ENCODE measurements at places on chromosomes 13 and 19.

DNA sequence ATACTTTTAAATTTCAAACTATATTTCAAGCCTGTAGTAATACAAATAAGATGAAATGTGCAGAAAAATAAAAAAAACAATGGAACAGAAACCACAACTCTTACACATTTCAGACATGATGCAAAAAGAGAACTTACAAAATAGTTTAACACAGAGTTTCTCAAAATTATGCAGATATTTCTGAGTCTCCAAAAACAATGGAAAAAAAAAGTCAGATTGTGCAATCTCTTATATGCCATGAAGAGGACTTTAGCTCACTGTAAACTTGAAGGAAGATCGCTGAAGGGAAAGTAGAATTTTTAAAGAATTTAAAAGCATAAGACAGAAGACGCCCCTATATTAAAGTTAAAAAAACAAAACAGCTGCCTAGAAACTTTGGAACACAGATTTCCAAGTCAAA, 20.4 kb downstream of the ZNF708 start:
- no peak for DNase-seq

DNA sequence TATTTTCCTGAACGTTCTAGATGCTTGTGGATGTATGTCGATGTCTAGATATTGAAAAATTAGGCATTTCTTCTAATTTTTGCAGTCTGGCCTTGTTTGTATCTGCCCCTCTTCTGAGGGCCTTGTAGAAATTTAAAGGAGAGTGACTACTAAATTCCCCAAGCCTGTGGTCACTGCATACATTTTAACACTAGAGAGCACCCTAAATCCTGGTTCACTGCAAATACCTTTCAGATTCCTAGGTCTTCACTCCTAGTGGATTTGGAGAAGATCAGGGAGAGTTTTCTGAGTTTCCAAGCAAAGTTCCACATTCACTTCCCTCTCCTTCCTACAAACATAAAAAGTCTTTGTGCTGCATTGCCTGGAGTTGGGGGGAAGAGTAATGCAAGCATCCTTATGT, 1272.5 kb downstream of the OLFM4 start:
- DNase-seq, result no peak

GRCh38 chr13:63351081-63351480, 1935.4 kb upstream of the PCDH20 start:
- DNase-seq, result no peak

- DNase-seq, result no peak
Measured at GRCh38 chr13:73673931-73674330, 460.3 kb downstream of the KLF12 start.

DNA sequence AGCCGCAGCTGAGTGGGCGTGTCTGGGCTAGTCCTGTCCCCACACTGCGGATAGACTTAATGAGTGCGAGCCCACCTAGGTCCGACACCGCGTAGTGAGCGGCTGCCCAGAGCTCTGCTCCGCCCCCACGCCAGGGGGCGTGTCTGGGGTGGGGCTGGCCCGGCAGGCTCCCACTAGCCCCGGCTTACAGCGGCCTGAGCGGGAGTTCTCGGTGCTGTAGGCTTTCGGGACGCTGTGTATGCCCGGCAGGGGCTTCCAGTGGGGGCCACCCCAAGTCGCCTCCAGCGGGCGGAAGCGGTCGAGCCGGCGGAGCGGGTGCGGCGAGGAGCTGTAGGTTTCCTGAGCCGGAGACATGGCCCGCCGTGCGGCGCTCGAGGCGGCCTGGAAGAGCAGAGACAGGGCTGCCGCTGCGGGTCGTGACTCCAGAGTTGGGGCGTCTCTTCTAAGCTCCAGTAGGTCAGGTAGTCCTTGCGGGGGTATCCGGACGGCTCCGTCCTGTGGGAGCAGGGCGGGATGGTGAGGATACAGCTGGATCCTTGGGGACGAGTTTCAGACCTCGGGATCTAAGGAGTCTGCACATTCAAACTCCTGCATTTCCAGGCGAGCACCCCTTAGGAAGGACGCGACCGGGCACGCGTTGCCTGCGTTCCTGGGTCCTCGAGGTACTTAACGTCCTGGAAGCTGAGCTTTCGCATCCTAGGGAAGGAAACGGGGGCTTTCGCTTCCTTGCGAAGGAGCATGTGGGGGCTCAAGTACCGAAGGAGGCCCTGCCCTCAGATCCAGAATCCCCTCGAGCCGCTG, 1.2 kb downstream of the CGB7 start:
- DNase-seq, result no peak

Measured in hippocampal formation (tissue), 2 donors.